ENCODE measurements at places on chromosomes 5 and 9. TPM values are rescaled to one million over a fixed set of nuclear protein-coding genes. Genes with fewer than 3 reads are reported as not detected.

The SLC45A2 gene
- 0.27 TPM for total RNA-seq

The GTF3C5 gene
- total RNA-seq: 76.2 TPM

The OSMR gene
- under 0.01 TPM for total RNA-seq

- DNase-seq: no peak
Observed at GRCh38 chr5:137201876-137202275, 297.2 kb downstream of the SPOCK1 start.

GRCh38 chr9:134814598-134815215, 65.9 kb upstream of the FCN2 start:
- no peak for DNase-seq

DNA sequence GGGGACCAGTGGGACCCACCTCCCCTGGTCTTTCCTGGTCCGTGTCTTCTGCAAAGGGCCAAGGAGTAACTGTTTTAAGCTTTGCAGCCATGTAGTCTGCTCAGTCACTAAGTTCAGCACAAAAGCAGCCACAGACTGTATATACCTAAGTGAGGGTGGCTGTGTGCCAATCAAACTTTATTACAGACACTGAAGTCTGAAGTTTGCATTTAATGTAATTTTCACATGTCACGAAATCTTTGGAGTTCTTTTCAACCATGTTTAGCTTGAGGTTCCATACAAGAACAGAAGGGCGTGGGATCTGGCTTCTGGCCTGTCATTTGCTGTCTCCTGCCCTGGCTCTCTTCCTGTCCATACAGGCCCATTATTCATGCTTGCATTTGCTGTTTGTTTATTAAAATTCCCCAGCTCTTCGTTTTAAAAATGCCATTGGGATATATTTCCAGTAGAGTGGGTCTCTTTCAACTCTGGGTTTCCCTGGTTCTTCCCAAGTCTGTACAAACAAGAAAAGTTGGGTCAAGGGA, 64.2 kb upstream of the ECM2 start:
- no peak for DNase-seq

- no peak for DNase-seq
Observed at GRCh38 chr9:115671963-115672305, 481.7 kb upstream of the PAPPA start.

DNA sequence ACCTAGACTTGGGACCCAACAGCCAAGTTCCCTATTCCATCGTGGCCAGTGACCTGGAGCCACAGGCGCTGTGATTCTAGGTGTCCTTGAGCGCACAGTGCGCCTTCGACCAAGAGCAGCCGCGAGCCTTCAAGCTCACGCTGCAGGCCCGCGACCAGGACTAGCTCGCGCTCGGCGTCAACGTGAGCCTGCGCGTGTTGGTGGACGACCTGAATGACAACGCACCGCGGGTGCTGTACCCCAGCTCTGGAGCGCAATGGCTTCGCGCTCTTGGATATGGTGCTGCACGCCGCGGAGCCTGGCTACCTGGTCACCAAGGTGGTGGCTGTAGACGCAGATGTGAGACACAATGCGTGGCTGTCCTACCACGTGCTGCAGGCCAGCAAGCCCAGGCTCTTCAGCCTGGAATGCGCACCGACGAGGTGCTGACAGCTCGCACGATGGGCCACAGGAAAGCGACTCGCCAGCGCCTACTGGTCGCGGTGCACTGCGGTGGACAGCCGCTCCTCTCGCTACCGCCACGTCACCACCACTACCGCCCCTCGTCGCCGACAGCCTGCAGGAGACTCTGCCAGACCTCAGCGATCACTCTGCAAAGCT, 11.4 kb downstream of the PCDHGA12 start:
- DNase-seq: no peak

All from hematopoietic multipotent progenitor cell (in vitro differentiated cells).